ENCODE measurements at places on chromosomes 4 and X.

DNA sequence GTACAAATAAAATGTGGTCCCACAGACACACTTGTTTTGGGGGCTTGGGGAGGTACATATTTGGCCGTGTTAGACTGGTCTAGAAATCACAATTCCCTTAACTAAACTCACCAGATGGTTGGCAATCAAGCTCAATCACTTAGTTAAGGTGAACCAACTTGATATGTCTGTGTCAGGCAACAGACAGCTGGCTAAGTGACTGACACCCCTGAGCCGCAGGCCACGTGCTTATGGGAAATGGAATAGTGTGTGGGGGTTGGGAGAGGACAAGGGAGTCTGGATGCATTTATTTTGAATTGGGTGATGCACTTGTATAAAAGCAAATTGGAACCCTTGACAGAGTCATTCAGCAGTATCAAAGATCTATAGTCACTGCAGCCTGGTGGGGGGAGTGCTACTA is 209.0 kb downstream of the HS6ST2 start:
- DNase-seq = no peak

GRCh38 chr4:9893329-9894108 is 112.1 kb downstream of the DRD5 start:
- DNase-seq = no peak

DNA sequence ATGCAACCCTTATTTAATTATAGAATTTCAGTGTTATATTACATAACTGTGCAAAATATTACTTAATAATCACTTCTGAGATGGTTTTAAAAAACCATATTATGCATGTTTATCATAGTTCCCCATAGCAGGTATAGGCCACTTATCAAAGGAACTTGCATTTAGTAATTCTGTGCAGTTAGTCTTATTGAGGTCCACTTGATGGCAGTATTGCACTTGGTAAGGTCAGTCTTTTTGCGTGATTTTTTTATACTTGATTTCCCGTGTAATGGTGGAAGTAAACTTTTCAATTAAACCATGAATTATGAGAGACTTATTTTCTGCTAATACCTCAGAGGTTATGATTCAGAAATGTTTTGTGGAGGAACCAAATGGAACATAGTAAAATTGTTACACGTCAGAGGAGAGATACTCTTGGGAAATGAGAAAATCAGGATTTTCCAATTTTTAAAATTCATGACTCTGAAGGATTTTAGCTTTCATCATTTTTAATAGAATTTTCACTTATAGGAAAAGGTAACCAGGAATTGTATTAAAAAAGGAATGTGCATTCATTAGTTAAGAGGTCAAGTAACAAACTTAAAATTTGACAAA is 230.0 kb downstream of the CCSER1 start:
- DNase-seq = no peak

DNA sequence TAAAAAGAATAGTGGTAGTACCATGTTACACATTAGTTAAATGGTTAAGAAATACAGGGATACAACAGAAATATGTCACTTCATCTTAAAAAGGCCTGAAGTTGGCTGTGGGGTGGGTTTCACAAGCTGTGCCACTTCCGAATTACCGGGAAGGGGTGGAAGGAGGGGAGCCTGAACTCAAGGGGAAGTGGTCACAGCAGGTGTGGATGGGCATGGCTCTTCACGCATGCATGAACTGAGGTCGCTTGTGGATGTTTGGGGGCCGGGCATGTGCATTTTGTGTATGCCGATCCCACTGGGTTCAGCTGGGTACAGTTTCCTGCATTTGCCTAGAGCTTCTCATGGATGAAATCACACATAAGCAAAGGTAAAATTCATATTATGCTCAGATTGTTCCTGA is 64.9 kb downstream of the CLCN4 start:
- DNase-seq = no peak

GRCh38 chrX:8760021-8760420 is 28.1 kb upstream of the ANOS1 start:
- DNase-seq = no peak

- DNase-seq = no peak
Observed at GRCh38 chr4:6991771-6992557, 51.2 kb upstream of the TADA2B start.

DNA sequence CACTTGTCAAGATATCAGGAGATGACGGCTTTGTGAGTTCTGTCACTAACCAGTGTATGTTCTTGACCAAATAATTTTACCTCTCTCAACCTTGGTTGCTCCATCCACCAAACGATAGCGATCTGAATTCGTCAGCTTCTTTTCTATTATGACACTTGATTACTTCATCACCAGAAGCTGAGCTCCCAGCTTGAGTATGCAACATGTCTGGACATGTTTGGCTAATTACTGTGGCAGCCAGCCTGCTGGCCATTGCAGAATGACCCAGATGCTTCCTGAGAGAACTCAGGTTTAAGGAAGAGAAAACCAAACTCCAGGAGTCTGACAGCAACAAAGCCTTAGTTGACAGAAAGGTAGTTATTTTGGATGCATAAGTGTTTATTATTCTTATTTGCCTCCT is 46.4 kb upstream of the PARM1 start:
- no peak for DNase-seq

GRCh38 chr4:41257906-41258305 is 1.2 kb downstream of the UCHL1 start:
- DNase-seq = no peak

DNA sequence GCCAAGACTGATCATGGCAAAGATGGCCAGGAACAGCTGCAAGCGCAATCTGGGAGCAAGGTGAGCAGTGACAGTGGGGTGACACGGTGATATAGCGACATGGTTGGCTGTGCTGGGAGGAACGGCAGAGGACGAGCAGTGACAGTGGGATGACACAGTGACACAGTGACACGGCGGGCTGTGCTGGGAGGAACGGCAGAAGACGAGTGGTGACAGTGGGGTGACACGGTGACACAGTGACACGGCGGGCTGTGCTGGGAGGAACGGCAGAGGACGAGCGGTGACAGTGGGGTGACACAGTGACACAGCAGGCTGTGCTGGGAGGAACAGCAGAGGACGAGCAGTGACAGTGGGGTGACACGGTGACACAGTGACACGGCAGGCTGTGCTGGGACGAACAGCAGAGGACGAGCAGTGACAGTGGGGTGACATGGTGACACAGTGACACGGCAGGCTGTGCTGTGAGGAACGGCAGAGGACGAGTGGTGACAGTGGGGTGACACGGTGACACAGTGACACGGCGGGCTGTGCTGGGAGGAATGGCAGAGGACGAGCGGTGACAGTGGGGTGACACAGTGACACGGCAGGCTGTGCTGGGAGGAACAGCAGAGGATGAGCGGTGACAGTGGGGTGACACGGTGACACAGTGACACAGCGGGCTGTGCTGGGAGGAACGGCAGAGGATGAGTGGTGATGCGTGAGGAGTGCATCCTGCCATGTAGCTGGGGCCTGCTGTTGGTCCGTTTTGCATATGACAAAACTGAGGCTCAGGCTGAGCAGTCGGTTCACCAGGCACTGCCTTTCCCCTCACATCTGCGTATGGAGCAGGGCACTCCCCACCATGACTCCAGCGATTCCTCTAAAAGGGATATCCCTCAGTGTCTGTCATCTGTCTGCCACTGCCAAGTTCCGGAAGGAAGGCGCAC is 36.0 kb upstream of the MXD4 start:
- peak; percentile 32 for DNase-seq

DNA sequence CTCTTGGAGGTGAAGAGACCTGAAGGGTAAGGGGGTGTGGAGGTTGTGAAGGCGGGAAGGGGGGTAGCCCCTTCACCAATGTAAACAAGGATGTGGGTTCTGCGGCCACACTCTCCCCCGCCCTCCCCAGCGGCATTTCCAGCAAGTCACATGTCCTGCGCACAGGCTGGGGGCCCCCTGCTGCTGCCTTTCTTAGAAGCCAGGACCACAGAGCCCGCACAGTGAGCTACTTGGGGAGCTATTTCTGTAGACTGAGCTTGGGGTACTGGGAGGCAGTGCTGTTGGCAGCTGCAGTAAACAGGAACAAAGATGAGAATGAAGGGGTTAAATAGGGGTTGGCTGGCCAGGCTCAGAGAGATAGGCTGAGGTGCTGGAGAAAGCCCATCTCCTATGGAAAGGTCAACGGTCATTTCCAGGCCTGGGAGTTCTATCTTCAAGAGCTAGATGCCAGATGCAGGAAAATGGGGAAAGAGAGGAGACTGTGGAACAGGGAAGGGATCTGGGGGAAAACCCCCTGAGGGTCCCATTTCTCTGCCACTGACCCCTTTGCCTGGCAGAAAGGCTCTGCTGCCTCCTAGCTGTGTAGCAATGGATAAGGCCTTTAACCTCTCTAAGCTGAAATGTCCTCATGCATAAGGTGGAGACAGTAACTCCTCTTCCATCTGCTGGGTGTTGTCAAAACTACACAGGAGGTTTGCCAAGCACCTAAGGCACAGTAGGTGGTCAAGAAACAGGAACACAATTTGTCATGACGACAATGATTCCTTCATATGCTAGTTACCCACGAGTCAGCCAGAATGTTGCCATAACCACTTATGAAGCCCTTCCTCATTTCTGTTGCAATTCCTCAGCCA is 18.5 kb upstream of the PIM2 start:
- DNase-seq = peak; percentile 92

GRCh38 chr4:87632469-87632868 is 17.6 kb upstream of the DMP1 start:
- no peak for DNase-seq

- DNase-seq = no peak
Observed at GRCh38 chrX:18542905-18543304, 117.5 kb downstream of the CDKL5 start.

- DNase-seq = no peak
Observed at GRCh38 chr4:129350834-129351721, 255.1 kb downstream of the C4orf33 start.

DNA sequence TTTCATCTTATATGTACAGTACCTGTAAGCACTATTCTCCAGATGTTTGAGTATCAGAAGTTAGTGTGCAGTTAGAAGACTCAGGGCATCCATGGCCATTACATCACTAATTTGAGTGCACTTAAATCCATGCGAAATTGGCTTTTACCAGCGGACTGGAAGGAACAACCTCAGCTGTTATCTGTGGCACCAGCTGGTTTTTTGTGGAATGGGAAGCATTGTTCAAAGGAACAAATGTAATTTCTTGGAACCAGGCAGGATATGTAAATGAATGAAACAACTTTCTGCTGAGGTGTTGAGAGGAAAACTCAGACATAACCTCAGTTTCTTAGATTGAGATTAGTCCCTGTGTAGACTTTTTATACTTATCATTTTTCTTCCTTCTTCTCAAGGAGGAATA is 60.2 kb downstream of the PDGFRA start:
- no peak for DNase-seq

Data from naive thymus-derived CD8-positive, alpha-beta T cell (primary cell).